Left ventricle myocardium superior (tissue), 1 donor: ENCODE measurements at places on chromosomes 1 and 21.

GRCh38 chr1:94258873-94259331 lies 21.5 kb upstream of the ARHGAP29 start:
- DNase-seq, result no peak

- DNase-seq, result peak; percentile 62
These were observed at the start of gene CYP4X1 for GRCh38 chr1:47023268-47024140. TSS of gene CYP4X1 (plus strand) at chr1:47023669. CDS start at chr1:47023818, 149 bp downstream.

DNA sequence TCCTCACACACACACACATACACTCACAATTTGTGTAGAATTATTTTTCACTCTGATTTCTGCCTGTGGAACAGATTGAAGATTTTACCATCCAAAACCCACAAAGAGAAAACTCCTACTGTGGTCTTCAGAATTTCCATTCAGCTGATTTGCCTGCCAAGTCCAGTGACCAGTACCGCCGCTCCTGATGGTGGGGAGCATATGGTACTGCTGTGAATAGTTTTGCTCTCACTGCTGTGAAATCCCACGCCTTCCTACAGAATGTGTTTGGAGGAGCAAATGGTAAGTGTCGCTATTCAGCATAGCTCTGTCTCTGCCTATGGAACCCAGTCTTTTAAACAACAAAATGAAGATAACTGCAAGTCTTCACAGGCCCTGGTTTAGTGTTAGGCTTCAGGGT lies 629.5 kb downstream of the LMO4 start:
- DNase-seq, result no peak

DNA sequence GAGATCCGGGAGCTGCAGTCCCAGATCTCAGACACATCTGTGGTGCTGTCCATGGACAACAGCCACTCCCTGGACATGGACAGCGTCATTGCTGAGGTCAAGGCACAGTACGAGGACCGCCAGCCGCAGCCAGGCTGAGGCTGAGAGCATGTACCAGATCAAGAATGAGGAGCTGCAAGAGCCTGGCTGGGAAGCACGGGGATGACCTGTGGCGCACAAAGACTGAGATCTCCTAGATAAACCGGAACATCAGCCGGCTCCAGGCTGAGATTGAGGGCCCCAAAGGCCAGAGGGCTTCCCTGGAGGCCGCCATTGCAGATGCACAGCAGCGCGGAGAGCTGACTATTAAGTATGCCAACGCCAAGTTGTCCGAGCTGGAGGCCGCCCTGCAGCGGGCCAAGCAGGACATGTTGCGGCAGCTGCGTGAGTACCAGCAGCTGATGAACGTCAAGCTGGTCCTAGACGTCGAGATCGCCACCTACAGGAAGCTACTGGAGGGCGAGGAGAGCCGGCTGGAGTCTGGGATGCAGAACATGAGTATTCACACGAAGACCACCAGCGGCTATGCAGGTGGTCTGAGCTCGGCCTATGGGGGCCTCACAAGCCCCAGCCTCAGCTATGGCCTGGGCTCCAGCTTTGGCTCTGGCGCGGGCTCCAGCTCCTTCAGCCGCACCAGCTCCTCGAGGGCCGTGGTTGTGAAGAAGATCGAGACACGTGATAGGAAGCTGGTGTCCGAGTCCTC lies 25.5 kb downstream of the ETV3L start:
- DNase-seq, result peak; percentile 80

- no peak for DNase-seq
These were observed 124.8 kb upstream of the LMO4 start for GRCh38 chr1:87203904-87204303.

DNA sequence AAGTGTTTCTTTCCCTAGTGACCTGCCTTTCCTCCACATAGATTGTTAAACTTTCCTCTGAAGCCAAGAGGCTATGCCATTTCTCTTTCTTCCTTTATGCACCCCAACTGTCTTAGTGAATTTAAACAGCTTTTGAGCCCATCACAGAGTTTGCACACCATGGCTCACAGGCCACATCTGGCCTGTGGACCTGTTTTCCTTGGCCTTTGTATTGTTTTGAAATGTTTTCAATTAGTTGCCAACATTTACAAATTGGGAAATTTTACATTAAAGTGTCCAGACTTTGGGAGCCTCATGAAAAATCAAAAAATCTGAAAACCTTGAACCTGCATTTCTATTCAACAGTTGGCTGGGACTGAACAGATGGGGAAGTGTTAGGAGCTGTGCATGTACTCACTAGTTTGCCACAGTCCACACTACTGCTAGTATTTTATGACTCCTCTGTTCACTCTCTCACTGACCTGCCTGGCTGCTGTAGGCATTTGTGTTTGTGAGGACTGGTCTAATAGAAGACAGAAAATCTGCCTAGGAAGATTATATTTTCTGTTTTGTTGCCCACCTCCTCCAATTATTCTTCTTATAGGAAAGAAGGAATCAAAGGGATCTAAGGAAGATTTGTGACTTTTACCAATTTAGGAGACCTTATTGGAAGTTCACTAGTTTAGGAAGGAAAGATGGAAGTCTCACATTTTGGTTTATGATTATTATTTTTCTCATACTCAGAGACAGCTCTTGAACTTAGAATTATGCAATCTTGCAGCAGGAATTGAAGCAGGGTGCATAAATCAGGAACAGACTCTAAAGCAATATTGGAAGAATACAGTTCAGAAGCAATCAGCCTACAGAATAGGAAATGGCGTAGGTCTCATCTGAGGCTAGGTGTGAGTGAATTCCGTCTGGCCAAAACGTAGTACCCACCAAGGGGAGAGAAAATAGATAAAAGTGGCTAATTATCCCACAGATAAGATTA lies 134.7 kb downstream of the HLX start:
- DNase-seq, result no peak

- peak; percentile 84 for DNase-seq
These were observed at the start of gene IQGAP3 for GRCh38 chr1:156571919-156572662. TSS of gene IQGAP3 (minus strand) at chr1:156572565. CDS start at chr1:156572529, 36 bp downstream.

- no peak for DNase-seq
These were observed 53.8 kb upstream of the MROH9 start for GRCh38 chr1:170881268-170882265.

DNA sequence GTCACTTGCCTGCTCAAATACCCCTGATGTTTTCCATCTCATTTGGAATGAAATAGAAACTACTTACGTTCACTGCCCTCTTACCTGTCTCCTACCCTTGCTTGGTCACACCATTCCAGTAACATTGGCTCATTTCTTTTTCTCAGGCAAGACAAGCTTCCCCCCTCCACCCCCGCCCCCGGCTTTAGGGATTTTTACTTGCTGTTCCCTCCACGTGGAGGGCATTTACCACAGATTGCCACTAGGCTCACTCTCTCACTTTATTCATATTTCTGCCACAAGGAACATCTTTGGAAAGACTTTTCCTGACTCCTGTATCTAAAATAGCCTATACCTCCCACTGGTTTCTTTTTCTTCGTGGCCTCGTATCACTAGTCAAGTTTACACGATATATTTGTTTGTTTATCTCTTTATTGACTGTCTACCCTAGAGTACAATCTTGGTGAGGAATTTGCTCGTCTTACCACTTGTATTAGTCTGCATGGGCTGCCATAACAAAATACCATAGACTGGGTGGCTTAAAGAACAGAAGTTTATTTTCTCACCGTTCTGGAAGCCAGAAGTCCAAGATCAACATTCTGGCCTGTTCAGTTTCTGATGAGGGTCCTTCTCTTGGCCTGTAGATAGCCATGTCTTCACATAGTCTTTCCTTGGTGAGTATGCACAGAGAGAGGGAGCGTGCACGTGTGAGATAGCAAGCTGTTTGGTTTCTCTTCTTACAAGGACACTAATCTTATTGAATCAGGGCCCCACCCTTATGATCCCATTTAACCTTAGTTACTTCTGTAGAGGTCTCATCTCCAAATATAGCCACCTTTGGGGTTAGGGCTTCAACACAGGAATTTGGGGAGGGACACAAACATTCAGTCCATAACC lies 126.2 kb downstream of the NRDC start:
- DNase-seq, result no peak

DNA sequence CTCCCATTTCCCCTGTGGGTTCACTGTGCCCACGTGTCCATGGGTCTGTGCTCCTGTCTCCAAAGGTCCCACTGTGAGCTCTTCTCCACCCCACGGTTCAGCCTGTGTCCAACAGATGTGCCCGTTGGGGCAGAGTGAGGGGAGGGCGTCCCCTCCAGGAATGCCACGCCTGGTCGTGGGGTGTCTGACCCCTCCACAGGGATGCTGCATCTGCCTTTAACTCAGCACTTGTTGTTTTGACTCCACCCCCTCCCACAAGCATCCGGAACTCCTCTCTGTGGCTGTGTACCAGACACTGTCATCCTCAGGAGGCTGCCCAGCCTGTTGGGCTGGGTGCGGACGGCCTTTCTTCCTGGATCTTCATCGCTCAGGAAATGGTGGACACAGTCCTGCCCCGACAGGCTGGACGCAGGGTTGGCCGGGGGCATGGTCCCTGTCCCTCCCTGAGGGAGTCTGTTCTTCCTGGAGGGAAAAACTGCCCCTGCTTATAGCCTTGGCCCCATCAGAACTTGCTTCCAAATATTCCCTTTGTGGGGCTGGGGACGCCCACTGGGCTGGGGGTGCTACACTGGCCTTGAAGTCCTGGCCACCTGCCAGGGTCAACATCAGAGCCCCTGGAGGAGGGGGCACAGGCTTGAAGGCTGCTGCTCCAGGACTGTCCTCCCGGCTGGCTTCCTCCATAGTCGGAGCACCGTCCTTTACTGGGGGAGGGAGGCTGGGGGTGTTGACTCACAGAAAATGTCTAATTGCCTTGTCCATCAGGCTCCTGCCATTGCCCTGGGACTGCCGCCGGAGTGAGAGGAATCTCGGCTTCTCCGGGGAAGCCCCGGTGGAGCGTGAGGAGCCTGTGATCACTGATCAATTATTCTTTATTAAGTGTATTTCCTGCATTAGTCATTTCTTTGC lies 182.0 kb upstream of the C1orf174 start:
- no peak for DNase-seq

DNA sequence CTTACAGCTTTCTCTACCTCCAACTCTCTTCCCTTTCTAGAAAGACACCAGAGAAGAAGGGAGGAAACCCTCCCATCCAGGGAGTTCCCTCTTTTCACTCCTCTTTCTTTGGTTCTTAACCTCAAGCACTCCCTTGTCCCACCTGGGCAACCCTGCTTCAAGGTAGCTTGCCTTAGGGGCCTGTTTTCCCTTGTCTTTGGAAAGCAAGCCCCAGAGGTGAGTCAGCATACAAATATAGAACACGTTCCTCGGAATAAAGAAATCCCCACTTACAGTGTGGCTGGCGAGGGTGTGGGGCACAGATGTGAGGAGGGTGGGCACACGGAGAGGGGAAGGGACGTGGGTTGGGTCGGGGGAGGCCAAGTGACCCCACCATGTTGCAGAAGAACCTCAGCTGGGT lies 26.1 kb upstream of the KCNE2 start:
- no peak for DNase-seq

GRCh38 chr1:20661207-20662109 lies at the start of gene DDOST:
TSS of gene DDOST (minus strand) at chr1:20661369. CDS start at chr1:20661350, 19 bp downstream.
- DNase-seq, result peak; percentile 98

- DNase-seq, result peak; percentile 78
These were observed at the start of gene TRIM63 for GRCh38 chr1:26067432-26067911. TSS of gene TRIM63 (minus strand) at chr1:26067630. CDS start at chr1:26067494, 136 bp downstream.

DNA sequence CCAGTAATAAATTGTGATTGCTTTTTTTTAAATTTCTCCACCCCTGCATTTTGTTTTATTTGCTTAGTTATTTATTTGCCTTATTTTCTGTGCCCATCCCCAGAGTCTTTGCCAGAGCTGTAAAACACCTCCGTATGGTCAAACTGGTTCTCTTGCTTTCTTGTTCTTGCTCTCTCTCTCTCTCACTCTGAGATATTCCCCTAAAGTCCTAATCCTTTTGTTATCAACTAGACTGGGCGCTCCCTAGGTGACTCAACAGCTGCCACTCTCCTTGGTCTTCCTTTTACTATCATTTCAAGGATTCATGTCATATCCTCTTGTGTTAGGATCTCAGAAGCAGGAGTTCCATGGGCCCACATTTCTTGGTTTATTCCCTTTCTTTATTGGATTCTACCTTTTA lies 160.0 kb downstream of the PRDM2 start:
- no peak for DNase-seq

DNA sequence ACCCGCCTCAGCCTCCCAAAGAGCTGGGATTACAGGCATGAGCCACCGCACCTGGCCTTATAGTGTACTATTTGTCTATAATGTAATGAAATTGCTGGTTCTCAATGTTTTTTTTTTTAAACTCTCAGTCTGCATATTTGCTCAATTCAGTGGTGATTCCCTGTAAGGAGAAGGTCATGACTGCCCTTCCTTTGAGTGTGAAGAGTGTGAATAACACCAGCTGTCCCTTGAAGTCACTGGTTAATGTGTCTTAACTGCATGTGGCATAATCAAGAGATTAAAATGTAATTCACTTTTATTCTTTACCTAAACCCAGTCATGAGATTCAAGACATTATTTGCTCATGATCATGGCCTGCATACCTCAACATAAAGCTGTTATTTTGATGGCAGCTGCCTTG lies 30.5 kb downstream of the MTF2 start:
- no peak for DNase-seq

DNA sequence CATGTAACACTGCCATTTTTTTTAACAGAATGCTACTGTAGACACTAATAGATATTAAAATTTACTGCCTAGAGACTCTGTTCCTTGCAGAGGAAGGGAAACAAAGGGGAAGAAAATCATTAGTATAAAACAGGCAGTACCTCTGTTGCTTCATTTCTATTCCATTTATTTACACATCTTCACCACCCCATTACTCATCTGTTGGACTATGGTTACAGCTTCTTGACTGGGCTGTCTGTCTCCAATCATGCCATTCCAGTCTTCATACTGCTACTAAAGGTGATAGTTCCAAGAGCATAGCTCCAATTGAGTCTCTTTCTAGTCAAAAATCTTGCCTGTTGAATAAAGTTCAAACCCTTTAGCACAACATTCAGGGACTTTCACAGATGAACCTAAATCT lies 22.2 kb upstream of the GPR25 start:
- DNase-seq, result no peak

GRCh38 chr1:232877365-232878028 lies 72.3 kb downstream of the MAP10 start:
- no peak for DNase-seq

DNA sequence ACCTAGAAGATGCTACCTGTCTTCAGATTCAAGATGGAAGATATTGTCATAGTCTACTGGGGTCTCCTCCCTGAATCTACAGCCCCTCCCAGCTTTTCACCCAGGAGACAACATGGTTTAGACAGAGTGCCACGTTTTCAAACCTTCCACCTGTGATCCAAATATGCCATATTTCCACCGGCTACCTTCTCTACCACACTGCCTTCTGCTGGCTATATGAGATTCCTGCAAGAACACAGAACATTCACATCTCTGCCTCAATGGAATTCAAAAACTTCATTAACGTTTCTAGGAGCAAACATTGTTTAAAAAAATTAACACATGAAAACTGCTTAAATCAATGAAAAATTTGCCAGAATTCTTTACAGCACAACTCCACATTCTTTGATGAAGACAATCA lies 12.9 kb upstream of the LELP1 start:
- no peak for DNase-seq
